ENCODE measurements at places on chromosomes 4 and X.

DNA sequence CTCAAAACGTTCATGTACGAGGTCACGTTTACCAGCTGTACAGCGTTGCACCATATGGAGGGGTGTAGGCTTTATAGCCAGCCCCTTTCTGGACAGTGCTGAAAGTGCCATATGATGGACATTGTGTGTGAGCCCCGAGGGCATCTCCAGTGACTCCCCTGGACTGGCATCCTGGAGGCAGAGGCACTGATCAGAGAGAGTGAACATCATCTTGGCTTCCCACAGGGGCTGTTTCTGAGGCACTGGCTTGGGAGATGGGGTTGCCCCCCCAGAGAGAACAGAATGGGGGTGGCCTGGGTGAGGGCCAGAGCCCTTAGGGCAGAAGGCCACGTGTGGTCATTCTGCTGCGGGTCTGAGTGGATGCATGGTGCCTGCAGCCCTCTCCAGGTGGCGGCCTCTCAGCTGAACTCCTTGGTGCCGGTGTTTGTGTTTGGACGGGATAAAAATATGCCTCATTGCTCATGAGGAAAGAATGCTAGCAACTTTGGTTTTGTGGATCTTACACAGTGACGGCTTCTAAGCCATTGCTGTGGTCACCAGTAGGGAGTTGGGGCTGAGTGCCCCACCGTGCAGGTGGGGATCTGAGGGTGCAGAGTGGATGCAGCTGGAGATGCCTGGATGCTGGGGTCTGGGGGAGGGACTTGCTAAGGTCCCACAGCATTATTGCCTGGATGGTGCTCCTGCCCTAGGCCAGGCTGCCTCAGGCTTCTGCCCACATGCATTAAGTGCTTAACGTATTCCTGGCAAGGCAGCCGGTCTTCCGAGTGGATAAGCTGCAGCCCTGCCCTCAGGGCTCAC, 3.4 kb downstream of the WFS1 start:
- DNase-seq = no peak

- no peak for DNase-seq
These were observed 45.6 kb downstream of the RAPGEF2 start for GRCh38 chr4:159148441-159148840.

GRCh38 chr4:81421346-81422218, 50.1 kb downstream of the RASGEF1B start:
- DNase-seq = no peak

DNA sequence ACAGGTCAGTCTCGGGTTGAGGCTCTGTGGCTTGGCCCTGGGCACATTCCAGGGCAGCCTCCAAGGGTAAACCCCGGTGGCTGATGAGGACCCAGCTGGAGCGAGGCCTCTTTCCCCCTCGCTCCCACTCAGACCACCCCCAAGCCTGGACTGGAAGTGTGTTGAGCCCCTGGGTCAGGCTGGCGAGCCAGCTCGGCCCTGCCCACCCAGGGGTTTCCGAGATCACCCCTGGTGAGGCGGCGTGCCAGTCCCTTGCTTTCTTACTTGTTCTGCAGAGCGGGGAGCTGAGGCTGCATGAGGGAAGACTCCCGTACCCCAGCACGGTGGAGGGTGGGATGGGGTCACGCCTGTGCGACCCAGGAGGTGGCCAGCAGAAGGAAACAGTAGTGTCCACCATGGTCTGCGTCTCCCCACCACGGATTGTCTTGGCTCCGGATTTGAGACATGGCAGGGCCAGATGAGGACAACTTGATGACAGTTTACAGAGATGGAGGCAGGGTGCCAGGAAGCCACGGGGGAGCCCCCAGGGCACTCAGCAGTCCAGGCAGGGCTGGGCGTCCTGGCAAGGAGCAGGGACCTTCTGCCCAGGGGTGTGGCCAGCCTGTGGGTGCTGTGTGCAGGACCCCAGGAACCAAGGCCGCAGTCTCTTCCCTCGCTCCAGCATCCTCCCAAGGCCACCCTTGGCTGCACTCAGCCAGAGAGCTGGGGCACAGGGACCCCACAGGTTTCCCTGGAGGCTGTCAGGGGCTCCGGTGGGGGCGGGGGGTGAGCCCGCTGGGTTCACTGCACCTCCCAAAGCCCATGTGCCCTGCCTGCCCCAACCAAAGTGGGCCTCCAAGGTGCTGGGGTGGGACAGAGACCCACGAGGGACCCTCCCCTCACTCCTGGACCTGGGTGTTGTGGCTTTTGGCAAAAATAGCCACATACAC, 6.6 kb upstream of the FGFRL1 start:
- DNase-seq = no peak

DNA sequence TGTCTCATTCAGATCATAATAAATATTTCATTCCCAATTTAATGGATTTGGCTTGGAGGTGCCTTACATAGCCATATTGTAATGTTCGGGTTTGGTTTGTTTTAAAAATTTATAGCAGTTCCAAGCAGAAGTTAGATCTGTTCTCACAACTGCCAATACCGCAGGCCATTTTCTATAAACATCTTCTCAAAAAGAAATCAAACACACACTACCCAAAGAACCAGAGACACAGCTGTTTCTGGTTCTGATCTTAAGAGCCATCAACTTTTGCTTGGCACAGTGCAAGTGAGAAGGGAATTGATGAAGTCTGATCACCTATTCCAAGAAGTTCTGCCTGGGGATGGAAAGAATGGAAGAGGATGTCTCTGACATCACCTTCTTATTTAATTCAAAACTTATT, 22.9 kb downstream of the MID1IP1 start:
- no peak for DNase-seq

- no peak for DNase-seq
These were observed 11.9 kb downstream of the STARD8 start for GRCh38 chrX:68659385-68659784.

- DNase-seq = peak; percentile 78
These were observed 103.6 kb downstream of the UCHL1 start for GRCh38 chr4:41360214-41360920.

DNA sequence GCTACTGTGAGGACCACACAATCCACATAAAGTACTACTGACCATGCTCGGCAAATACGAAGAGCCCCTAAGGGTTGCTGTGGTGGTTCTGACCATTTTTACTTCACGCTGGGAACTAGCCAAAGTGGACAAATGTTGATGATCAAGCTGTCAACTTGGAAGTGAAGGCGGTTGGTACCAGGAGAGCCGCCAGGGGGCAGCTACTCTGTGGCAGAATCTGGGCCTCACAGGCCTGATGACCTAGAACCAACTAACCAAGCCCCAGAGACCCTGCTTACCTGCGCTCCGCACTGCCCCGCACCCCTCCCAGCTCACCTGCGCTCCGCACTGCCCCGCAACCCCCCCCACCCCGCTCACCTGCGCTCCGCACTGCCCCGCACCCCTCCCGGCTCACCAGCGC, 5.6 kb downstream of the GAK start:
- no peak for DNase-seq

GRCh38 chr4:23083391-23083790, 390.7 kb downstream of the GBA3 start:
- no peak for DNase-seq

DNA sequence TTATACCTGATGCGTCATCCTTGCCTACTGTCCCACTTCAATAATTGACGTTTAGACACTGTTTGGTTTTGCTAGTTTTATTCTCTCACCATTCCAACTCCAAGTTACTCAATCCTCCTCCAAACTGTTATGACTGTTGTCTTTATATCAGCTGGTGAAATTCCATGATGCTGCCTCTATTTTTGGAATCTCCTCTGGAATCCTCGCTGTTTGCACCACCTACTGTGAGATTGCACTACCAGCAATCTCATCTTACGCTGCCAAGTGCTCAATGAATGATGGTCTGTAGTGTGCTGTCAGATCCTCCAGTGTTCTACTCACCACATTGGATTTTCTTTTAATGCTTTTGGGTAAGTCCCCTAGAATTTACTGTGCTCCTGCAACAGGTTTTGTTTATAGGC, 13.2 kb upstream of the PCDH18 start:
- no peak for DNase-seq

- DNase-seq = no peak
These were observed 113.6 kb downstream of the CNKSR2 start for GRCh38 chrX:21487832-21488231.

DNA sequence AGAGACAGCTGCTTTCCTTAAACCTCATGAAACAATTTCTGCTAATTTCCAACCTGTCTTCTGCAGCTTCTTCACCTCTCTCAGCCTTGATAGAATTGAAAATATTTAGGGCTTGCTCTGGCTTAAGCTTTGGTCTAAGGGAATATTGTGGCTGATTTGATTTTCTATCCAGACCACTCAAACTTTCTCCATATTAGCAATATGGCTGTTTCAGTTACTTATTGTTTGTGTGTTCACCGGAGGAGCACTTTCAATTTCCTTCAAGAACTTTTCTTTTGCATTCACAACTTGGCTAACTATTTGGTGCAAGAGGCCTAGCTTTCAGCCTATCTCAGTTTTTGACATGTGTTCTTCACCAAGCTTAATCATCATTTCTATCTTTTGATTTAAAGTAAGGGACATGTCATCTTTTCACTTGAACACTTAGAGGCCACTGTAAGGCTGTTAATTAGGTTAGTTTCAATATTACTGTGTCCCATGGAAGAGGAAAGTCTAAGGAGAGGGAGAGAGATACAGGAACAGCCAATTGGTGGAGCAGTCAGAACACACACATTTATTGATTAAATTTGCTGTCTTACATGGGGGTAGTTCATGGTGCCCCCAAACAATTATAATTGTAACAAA, 213.2 kb downstream of the RASL11B start:
- DNase-seq = no peak

DNA sequence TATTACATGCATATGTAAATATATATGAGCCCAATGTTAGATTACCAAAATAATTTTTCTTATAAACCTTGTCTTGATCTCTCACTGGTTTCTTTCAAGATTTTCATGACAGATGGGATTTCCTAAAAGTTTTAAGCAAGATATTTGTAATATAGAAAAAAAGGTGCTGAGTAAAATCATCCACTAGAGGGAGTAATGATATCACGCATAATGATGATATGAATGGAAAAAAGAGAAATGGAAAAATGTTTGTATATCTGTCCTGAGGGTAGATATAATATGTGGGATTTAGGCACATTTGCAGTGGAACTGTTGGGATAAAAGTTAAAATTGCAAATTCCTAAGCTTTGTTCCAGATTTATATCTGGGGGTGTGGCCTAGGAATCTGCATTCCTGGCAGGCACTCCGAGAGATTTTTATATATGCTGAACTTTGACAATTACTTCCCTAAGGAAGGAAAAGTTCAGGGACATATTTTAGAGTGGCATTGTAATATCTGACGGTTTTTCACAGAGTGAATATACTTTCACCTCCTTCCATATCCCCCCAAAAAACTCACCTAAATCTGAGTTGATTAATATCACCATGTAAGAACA, 60.5 kb downstream of the TMA16 start:
- no peak for DNase-seq

DNA sequence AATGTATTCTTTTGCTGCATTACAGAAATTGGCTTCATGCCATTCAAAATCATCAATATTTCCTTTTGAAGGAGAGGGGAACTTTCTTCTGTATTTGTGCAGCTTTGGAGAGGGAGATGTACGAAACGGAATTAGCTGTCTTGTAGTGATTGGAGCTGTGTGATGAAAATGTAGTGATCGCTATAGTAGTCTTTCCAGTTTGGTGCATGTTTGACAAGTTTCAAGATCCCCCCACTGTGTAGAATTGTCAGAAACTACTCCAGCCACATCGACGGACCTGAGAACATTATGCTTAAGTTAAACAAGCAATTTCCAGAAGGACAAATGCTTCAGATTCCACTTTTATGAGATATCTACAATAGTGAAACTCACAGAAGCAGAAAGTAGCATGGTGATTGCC, 21.6 kb upstream of the MAGEA1 start:
- no peak for DNase-seq

DNA sequence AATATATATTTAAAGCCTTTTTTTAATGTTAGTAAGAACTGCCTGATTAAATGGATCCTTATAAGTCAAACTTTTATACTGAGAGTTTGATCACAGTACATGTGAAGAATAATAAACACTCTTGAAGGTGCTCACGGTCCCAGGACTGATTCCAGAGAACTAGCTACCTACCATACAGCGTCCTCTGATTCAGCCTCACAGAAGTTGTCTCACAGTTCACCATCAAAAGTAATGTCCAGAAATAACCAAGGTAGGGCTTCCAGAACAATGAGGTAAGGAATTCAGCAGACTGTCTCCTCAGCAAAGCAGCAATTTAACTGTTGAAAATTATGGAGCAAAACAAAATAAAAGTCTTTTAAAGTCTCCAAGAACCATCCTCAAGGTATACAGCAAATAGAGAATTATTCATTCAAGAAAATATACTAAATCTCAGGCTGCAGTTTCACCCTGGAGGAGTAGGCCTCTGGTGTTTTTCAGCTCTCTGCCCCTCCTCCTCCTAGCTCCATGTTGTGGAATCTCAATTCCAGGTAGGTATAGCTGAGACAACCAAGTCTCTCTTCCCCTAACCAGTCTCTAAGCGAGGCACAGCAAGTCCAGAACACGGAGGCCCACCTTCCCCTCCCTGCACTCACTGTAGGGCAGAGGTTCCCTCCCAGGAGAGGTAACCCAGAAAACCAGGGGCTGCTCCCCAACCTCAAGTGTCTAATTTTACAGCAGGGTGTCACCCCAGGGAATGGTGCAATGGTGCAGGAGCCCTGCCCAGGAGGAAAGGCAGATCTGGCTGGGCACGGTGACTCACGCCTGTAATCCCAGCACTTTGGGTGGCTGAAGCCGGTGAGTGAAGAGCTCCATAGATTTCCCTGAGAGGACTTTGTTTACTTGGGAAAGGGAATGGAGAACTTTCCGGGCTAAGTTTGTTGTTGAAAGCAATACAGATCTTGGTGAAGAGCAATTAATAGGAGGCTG, 28.6 kb downstream of the FAM241A start:
- DNase-seq = no peak

DNA sequence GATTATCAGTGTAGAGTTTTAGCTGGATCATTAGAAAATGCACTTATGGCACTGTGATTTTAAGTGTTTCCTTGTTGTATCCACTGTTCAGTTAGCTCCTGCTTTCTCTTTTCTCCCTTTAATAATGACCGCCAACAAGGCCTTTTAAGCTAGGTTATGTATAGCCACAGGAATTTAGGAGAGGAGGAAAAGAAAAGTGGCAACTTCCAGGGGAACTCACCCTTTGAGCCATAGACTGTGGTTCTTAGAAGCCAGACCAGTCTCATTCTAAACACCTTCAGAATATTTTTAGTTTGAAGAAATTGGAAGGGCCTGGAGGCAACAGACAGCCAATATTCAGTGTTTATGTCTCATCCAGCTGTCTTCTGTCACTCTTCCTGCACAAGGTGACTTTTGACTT, 6.1 kb downstream of the FGF2 start:
- DNase-seq = no peak

- DNase-seq = peak; percentile 44
These were observed 130.8 kb downstream of the CPZ start for GRCh38 chr4:8723222-8723980.
